Activated CD8-positive, alpha-beta memory T cell treated with anti-CD3 and anti-CD28 coated beads, Interleukin-2, amount 50 U/mL, for 4 hours (primary cell): ENCODE measurements at places on chromosomes 5 and 9.

DNA sequence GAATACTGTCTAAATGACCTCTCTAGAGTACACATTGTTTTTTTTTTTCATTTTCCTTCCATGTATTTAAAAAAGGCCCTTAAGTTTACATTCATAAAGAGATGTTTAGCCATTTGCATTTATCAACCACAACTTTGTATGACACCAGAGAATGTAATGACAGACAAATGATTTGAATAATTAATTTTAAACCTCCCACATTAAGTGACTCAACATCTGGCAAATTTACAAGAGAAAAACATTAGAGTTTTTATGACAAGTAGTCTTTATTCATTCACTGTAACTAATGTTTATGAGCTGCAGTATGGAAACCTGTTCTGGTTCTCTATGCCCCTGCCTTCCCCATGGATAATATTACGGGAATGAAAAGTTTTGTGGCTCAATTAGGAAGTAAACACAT, 1093.8 kb upstream of the CDH9 start:
- no peak for DNase-seq

DNA sequence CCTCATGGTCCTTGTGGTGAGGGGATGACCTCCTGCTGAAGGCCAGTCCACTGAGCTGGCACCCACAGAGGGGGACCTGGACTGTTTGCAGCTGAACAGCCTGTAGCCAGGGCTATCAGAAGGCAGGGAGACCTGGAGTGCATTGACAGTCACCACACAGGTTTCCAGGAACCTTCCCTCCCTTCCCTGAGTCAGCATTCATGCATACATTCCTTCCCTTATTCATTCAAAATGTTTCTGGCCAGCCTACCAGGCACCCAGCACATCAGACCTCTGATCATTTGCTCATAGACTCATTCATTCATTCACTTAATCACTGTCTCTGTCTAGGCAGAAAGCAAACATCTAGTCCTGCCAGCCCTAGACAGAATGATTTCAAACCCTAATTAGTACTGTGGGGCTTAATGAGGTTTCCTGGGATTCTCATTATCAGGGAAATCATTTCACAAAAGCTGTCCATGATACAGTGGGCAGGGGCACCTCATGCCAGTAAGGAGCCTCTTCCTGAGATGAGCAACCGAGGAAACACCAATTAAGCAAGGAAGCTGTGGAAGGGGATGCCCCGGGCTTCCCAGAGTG, 110.1 kb upstream of the PPP1R26 start:
- DNase-seq: no peak

- DNase-seq: no peak
Observed at GRCh38 chr5:167754501-167755021, 536.9 kb upstream of the WWC1 start.

DNA sequence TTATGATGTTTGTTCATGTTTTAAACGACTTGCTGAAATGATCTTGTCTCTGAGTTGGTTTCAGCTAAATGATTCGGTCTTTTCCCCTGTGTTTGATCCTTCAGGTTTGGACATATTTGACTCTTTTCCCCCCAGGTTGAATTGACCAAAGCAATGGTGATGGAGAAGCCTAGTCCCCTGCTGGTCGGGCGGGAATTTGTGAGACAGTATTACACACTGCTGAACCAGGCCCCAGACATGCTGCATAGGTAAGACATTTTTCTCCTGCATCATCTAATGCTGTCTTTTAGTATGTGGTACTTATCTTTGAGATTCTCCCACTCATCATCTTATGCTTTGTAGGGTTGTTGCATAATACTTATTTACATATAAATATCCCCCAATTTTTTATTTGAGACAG, 14.7 kb downstream of the G3BP1 start:
- DNase-seq: no peak

DNA sequence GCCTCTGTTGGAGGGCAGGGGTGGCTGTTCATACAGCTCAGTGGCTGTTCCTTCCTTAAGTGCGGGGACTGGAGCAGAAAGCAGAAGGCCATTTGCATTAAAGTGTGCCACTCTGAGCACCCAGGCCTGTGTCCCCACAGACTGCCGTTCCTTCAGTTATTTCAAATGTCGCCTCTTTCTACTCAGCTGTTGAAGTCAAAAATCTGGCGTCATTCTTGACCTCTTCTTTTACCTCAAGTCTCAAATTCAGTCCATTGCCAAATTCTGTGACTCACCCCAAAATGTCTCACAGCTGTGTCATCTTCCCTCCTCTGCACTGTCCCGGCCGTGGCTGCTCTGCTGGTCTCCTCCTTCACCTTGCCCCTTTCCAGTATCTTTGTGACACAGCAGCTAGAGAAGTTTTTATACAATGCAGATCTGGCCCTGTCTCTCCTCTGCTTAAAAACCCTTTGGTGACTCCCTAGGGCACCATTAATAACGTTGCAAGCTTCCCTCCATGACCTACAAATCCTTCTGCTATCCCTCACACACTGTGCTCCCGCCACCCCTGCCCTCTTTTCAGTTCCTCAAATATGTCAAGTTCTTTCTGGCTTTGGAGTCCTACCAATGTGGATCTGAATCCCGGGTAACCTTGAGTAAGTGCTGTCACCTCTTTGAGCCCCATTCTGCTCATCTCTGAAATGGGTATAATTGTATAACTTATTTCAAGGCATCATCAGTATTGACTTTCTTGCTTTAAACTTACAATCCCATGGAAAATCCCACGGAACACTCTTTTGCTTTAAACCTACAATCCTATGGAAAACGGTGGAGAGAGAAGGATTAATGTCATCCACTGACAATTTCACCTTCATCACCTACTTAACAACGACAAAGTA, 98.3 kb upstream of the BOD1 start:
- no peak for DNase-seq

DNA sequence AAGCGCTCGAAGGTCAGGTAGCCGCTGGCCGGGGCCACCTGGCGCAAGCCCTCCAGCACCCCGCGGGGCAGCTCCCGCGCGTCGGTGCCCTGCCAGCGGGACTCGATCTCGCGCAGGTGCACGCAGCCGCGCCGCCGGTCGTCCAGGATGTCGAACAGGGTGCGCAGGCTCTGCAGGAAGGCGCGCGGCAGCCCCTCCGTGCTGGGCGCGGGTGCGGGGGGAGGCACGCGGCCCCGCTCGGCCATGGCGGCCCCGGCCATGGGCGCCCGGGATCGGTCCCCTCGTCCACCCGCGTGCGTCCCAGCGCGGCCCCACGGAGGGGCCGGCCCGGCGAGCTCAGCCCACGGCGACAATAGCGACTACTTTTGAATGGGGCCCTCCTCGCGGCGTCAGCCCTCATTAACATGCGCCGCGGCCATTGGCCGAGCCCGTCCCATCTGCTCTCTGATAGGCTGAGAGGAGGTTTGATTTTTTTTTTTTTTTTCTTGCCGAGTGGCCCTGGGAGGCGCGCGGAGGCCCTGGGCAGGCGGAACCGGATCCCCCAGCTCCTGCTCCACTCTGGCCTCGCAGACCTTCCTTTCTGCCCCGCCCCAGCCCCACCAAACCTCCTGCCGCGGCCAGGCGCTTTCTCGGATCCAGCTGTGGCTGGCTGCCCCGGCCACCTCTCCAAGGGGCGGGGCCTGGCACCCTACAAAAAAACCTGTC, at the start of gene SAPCD2:
TSS of gene SAPCD2 (minus strand) at position 357 of the 705 bp plus-strand sequence. CDS start at position 260, 97 bp downstream.
- DNase-seq: peak; percentile 78

- no peak for DNase-seq
Observed at GRCh38 chr5:38447056-38447455, 109.4 kb downstream of the LIFR start.

DNA sequence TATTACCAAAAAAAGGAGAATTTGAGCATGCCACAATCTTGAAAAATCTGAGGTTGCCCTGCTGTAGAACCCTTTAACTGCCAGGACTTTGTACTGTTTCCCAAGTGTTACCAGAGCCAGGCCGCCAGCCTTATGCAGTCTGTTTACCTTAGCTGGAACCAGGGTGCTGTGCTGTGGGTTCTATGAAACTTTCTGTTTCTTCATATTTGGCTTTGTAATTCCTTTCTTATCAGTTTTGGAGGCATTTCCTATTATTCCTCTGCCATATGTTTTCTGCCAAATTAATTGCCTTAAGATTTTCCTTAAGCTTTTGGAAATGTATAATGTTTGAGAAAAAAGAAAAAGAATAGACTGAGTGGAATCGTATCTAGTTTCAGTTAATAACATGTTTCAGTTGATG, 2.1 kb downstream of the S1PR3 start:
- no peak for DNase-seq

- DNase-seq: no peak
Observed at GRCh38 chr5:149528281-149529060, 22.8 kb downstream of the CSNK1A1 start.

- no peak for DNase-seq
Observed at GRCh38 chr9:31114346-31114745, 1270.1 kb upstream of the ACO1 start.

- peak; percentile 13 for DNase-seq
Observed at GRCh38 chr5:134136221-134136631, 21.7 kb downstream of the TCF7 start.

GRCh38 chr9:92745331-92745730, 19.3 kb downstream of the BICD2 start:
- no peak for DNase-seq

- DNase-seq: no peak
Observed at GRCh38 chr9:13651969-13652663, 372.6 kb upstream of the MPDZ start.

DNA sequence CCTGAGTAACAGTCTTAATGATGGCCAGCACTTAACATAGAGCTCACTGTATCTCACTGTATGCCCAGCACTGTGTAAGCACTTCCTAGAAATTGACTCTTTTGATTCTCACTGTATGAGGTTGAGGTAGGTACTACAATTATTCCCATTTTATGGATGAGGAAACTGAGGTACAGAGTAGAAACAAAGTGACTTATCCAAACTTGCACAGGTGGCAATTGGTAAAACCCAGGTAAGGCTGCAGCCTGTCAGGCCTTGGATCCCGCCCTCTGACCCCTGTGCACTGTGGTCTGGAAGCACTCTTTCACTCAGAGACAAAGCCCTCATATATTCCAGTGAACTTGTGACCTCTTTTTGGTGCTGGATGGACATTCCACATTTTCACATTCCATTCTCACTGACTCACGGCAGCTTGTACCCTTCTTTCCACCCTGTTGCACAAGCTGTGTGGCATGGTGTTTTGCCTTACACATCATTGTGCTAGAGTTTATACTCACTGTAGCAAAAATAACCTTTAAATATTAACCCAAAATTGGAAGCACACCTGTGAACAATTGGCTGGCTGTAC, 21.7 kb downstream of the ANKRD55 start:
- DNase-seq: no peak

DNA sequence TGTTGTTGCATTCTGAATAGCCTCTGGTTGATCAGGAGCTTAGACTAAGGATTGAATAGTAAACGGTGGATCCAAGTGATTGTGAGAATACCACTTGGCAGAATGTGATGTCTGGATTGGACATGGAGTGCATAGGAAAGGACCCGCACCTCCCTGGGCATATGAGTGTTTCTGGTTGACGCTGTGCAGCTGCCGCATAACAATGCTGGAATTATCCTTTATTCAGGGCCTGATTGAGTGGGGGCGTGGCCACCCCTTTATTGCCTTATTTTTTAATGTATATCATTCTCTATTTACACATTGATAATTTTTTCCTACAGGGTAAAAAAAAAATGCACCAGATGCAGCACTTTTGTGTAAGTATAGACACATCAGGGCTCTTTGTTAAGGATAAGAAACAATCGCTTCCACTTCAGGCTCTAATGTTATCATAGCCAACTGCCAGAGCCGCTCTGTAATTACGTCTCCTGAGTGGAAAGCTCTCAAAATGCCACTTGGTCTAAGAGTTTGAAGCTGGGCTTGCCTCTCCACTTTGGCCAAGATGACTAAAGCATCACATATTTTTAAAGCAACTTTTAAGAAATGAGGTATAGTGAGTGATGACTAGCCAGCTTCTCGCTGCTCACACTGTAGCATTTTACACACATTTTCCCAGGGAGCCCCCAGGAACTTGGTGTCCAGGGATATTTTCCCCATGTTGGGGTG, 5.7 kb downstream of the FGD3 start:
- DNase-seq: no peak

- DNase-seq: no peak
Observed at GRCh38 chr9:68418259-68418845, 61.9 kb downstream of the PGM5 start.

DNA sequence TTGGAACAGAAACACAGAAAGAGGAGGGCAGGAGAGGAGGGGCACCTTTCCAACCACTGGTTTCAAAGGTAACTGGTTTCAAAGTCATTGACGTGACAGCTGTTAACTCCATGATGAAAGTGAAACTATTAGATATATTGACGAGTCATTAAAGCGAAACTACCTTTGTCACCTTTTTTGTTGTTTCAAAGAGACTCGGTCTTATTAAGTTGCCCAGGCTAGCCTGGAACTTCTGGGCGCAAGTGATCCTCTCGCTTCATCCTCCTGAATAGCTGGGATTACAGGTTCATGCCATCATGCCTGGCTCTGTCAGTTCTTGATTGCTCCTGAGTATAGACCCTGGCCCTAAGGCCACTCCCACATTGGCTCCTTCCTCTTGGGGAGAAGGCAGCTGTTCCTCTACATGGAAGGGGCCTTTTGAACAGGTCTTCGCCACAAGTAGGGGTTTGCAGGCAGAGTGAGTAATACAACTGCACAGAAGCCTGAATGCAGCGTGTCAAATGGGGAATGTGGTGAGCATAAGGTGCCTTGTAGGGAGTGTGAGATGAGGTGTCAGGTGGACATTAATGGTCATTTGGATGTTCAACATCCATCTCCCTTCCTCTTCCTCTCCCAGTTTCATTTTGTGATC, 3.4 kb upstream of the F12 start:
- DNase-seq: no peak

DNA sequence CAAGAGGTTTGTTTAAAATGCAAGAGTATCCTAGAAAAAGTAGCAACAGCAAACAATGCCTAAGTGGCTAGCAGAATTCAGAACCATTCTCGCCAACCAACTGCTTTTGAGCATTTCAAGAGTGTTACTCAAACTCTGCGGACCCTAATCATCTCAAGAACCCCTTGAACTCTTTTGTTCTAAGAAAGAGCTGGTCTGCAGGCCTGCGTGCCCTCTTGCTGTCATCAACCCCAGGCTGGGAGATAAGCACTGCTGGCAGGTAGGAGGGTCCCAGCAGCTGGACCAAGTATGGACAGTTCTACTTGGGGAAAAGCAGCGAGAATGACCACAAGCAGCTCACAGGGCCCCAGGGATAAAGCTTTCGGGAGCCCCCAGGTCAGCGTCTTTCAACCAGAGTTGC, 38.3 kb downstream of the MYO10 start:
- DNase-seq: no peak

DNA sequence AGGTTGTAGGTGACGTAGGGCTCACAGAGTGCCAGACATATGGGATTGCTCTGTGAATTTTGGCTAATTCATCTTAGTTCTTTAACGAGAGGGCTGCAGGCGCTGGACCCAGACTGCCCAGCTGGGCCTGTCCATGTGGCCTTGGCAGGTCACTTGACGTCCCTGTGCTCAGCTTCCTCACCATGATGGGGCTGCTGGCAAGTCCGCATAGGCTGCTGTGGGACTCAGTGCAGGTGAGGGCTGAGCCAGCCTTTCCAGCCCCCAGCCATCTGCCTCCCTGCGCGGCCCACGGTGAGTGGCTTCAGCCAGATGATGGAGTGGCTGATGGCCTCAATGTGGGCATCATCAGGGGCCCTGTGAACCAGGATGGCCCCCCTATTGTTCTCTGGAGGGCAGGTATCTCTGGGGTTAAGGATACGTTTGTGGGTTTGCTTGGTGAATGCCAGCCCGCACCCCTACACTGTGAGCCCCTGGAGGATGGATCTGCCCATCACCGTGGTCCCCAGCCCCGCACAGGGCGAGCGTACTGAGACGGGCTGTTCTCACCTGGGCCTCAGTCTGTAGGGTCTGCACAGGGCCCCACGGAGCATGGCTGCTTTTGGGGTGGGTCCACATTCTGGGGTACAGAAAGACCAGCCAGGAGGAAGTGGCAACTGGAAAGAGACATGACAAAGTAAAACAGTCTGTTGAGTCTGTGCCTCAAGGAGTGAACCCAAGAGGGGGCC, 3.7 kb downstream of the CARD19 start:
- DNase-seq: peak; percentile 14
